ENCODE measurements at places on chromosomes 7 and 10.

DNA sequence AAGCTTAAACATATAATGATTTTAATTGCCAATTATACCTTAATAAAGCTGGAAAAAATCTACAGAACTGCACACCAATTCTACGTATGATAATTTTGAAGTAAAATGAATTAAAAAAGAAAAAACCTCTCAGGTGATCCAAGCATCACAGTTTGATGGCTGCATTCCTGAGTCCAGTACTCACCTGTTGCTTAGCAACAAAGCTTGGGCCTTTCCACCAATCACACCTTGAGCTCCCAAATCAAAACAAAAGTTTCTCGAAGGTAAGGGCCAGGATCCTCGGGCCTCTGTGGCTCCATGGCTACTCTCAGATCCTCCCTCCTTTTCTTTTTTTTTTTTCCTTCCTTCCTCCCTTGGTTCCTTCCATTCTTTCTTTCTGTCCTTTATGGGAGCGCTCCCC is 137.2 kb upstream of the PCBD1 start:
- no peak for DNase-seq

DNA sequence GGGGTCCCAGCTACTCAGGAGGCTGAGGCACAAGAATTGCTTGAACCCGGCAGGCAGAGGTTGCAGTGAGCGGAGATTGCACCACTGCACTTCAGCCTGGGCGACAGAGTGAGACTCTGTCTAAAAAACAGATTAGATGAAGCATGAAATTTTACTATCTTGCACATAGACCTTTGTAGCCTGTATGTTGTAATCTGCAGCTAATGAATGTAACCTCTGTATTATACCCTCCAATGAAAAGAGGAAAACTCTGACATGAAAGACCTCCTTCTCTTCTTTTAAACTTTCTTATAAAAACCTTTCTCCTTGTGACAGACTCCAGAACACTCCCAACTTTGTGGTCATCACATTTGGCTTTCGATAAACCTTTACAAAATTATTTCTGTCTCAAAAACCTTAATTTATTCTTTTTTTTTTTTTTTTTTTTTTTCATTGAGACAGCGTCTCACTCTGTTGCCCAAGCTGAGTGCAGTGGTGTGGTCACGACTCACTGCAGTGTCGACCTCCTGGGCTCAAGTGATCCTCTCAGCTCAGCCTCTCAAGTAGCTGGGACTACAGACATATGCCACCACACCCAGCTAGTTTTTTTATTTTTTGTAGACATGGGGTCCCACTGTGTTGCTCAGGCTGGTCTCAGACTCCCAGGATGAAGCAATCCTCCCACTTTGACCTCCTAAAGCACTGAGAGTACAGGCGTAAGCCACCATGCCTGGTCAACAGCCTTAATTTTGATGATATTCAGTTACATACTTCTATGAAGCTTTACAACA is 97.4 kb downstream of the SVOPL start:
- no peak for DNase-seq

DNA sequence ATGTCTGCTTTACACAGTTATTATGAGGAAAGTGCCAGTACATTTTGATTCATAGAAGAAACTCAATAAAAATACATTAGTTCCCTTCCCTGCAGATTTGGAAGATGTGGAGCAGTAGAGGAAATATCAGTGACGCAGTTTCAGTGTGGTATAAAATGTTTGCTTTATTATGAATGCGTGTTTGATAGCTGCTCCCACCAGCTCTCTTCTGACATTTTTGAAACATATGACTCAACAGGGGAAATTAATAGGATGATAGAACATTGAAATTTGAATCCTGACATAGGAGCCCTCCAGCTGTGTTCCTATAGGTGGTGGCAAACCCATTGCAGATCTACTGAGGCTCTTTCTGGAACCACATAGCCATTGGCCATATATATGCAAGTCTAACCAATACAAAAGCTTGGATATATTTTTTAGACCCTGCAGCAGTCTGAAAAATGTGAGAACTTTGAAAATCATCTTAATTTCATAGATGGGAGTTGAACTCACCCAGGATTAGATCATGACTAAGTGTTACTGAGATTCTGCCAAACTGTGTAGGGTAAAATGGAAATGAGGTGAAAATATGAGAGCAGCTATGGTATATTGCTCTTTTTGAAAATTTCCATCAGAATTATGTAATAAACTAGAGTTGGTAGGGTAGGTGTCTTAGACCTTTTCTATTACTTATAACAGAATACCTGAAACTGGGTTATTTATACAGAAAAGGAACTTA is 47.8 kb downstream of the BZW2 start:
- no peak for DNase-seq

- DNase-seq: no peak
Measured at GRCh38 chr10:60410970-60411369, 21.3 kb upstream of the ANK3 start.

- no peak for DNase-seq
Measured at GRCh38 chr10:66353422-66353821, 572.4 kb upstream of the LRRTM3 start.

DNA sequence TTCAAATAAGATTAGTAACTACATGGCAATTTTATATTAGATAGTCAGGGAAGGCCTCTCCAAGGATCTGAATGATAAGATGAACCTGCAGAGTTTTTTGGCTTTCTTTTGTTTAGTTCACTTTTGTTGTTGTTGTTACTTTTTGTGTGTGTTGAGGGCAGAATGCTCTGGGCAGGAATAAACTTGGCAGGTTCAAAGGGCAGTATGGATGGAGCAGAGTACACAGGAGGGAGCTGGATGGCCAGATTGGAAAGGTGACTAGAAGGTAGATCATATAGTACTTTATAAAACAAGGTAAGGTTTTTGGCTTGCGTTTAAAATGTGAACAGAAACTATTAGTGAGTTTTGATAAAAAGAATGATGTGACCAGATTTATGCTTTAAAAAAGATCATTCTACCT is 17.9 kb downstream of the CROT start:
- no peak for DNase-seq

DNA sequence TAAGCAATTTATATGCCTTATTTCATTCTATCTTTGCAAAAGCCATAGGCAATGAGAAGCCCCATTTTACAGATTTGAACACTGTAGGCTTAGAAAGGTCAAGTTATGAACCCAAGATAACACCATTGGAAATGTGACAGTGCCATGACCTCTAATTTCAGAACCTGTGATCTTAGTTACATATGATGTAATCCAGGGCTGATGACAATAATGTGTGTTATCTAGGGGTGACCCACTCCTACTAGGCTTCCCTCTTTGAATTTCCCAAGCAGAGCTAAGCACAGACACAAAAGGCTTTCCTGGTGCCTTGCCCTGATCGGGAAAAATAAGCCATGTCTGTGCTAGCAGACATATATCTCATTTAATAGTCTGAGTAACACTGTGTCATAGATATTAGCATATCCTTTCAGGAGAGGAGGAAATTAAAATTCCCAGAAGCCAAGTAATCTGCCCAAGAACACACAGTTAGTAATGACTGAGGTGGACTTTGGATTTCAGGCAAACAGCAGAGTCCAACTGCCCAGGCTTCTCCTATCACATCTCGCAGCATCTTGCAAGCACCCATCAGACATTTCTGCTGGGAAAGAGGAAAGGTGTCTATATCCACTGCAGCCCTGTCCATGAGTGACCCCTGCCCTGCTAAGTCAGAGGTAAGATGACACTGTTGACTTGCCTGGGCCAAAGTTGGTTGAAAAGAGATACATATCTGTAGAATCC is 2.8 kb upstream of the TECTB start:
- DNase-seq: no peak

DNA sequence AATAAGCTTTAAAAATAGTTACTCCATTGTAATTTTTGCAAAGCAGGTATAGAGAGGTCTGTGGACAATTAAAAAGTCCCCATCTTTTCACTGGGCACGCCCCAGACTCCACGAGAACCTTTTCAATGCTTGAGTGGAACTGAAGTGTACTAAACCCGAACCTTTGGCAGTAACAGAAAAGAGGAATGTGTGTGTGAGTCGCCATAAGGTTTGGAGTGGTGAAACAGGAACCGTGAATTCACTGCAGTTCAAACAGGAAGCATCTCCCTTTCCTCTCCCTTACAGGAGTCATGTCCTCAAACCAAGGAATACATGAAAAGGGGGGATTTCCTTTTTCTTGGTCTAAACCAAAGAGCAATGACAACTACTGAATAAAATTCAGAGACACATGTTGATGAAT is 23.2 kb downstream of the NDUFB2 start:
- DNase-seq: no peak

GRCh38 chr7:112571852-112572607 is 91.2 kb downstream of the LSMEM1 start:
- no peak for DNase-seq

DNA sequence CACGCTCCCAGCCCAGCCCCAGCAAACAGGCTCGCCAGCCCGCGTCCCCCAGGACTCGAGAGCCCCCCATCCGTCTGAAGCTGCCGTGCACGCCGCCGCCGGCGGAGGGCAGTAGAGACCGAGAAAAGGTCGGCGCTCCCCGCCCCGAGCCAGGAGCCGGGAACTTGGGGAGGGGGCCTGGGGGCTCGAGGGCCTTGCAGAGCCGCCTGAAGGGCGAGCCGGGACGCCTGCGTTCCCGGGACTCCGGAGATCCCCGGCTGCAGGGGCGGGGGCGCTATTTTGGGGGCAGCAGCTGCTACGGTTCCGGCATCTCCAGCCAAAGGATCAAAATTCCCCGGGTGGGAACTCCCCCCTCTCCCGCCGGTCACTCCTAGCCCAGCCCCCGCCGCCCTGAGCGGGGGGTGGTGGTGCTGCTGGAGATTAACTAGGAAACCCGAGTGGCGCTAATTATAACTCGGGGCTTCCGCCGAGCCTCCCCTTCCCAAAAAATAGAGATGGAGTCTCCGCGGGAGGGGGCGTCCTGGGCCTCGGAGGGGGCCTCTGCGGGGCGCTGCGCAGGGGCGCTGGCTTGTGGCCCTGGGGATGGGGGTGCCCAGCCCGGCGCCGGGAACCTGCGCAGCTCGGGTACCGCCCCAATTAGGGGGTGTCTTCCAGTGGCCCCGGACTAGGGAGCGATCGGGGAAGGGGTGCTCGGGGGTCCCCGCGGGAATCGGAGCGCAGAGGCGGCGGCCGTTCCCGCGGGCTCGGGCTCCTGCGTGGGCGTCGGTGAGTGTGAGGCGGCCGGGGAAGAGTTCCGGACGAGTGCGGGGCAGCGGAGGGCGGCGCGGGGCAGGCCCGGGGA is 608 bp downstream of the ACHE start:
- DNase-seq: no peak

DNA sequence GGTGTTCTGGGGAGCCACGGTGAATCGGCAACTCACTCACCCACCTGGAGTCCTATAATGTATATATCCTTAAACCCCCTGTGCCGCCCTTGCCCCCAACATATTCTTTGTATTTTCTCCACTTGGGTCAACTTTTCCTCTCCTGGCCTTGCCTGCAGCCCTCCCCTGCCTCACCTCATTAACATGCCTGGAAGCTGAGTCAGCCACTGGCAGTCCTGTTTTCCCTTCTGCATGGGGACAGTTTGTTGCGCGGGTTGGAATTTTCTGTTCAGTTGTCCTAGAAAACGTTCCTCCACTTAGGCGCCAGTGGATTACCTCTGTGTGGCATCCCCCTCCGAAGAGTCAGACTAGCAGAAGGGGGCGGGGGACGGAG is 97.4 kb downstream of the C10orf105 start:
- DNase-seq: no peak

DNA sequence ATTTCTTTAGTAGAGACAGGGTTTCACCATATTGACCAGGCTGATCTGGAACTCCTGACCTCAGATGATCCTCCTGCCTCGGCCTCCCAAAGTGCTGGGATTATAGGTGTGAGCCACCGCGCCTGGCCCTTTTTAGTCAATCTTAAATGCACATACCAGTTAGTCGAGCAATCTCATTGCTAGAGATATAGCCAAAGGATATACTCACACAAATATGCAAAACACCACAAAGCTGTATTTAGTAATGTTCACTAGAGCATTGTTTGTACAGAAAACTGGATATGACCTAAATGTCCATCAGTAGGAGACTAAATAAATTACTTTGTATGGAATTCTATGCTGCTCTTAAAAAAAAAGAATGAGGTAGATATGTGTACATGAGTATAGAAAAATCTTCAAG is 24.5 kb upstream of the IL6 start:
- no peak for DNase-seq

DNA sequence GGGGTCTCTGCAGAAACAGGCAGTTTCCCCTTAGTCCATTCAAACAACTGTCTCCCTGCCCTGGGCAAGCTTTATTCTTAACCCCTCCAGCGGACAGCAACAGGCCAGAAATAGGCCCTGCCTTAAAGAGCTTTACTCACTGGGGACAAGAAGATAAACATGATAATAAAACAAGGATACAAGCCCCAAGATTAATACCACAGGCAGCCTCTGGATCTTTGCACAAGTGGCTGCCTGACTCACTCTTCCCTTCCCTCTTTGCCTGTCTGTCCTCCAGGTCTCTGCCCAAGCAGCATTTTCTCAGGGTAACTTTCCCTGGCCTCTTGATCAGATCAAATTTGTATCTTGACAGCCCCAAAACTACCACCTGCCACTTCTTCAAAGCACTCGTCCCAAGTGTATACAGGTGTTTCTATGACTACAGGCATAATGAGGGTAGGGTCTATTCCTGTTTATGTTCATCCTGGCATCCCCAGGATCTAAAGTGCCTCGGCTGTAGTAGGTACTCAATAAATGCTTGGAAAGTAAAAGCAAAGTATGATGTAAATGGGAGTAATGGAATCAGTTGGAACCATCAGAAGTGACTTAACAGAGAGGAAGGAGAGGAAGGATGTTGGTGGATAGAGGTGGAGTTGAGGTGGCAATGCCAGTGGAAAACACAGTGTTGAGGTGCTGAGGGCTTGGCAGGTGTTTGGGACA is 7.0 kb upstream of the CAMK2G start:
- no peak for DNase-seq

DNA sequence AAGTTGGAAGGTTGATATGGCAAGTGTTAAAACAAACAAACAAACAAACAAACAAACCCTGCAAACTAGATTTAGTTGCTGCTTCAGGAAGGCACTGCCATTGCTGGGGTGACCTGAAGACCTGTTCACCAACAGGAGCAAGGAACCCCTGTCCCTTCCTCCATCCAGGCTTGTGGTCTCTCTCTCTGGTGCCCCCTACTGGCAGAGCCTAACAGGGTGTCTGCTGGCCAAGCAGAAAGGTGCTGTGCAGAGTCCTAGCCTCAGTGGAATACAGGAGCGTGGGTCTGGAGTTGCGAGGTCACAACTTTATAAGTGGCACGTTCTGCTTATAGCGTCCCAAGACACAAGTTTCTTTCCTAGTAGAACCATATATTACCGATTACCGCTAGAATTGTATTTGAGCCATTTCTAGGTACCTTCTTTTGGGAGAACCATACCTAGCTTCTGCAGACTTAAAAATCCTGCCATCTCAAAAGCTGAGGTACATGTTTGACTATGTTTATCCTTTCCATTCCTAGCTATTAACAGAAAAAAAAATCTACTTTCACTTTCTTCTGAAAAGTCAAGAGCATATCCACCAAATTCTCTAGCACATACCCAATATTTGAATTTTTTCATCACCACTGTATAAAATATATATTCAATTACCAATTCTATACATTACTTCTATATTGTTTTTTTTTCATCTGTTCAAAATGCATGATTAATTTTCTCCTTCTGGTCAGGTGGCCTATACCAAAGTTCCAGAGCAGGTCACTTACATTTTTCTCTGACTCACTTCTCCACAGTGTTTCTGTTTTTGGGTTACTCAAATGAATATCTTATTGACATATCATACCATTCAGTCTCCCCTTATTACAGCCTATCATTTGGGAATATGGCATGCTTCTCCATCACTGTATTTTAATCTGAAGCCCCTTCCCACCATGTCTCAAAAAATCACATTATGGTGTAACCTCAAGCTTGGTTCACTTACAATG is 29.1 kb upstream of the CALD1 start:
- no peak for DNase-seq
